ENCODE measurements at places on chromosomes 5 and 9.

- DNase-seq, result peak; percentile 88
Observed at GRCh38 chr9:86741311-86742208, 205.7 kb downstream of the GAS1 start.

GRCh38 chr5:172113036-172113435, 75.0 kb downstream of the STK10 start:
- DNase-seq, result peak; percentile 73

GRCh38 chr5:147160902-147161700, 73.7 kb upstream of the STK32A start:
- no peak for DNase-seq

DNA sequence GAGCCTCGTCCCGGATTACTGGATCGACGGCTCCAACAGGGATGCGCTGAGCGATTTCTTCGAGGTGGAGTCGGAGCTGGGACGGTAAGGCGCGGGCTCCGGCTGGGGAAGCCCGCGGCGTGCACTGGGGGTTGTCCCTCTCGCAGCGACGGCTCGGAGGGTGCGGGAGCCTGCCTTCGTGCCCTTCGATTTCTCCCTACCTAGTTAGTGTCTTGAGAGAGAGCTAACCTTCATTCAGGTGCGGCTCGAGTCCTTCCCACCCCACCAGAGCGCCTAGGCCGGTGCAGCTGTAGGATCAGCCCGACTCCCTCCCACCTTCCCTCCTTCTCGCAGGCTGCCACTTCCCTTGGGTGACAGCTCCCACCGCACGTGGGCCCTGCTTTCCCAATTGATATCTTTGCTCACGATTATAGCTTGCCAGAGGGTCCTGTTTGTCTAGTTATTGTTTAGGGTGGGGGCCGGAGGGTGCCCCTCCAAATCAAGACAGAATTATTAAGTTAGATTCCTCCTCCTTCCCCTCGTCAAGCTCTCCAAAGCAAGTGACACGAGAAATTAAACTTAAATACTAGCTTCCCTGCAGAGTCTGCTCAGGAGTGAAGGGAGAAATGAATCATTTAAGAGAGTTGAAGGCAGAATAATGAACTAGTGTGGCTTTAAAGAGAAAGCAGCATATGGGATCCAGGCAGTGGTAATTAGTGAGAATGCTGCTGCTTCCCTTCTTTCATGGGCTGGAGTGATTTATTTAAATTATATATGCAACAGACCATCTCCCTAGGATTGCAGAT, 569 bp downstream of the CAMK4 start:
- peak; percentile 4 for DNase-seq

- DNase-seq, result peak; percentile 85
Observed at GRCh38 chr5:179763215-179763945, 30.4 kb upstream of the LTC4S start.

DNA sequence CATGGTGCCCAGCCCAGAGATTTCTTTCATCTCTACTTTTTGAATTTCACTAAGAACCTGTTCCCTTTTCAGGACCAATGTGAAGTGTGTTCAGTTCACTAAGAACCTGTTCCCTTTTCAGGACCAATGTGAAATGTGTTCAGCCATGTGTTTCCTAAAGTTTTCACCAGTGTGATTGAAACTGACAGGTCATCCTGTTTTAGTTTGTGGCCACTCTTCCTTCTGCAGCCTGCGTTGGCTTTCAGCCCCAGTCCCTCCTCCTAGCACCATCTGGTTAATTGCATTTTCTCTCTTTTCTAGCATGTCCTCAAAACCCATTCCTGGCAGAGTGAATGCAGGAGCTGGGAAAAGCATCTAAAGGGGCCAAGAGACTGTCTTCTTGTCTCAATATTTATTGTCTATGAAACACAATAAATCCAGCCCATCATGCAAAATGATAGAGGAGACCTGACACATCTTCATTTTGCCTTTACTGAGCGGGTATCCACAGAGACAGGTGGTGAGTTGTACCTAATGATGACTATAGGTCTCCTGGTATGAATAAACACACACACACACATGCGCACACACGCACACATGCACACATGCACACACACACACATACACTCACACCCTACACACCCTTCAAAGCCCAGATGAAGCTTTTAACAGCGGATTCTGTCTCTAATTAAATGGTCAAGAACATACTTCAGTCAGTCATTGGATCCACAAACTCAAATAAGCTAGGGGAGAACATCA, 6.1 kb upstream of the PANK3 start:
- DNase-seq, result no peak

- peak; percentile 89 for DNase-seq
Observed at GRCh38 chr5:78927657-78928282, 57.3 kb downstream of the ARSB start.

GRCh38 chr9:134326724-134327601, 708 bp downstream of the RXRA start:
- DNase-seq, result no peak

- peak; percentile 20 for DNase-seq
Observed at GRCh38 chr9:74770508-74771261, 117.0 kb downstream of the TRPM6 start.

DNA sequence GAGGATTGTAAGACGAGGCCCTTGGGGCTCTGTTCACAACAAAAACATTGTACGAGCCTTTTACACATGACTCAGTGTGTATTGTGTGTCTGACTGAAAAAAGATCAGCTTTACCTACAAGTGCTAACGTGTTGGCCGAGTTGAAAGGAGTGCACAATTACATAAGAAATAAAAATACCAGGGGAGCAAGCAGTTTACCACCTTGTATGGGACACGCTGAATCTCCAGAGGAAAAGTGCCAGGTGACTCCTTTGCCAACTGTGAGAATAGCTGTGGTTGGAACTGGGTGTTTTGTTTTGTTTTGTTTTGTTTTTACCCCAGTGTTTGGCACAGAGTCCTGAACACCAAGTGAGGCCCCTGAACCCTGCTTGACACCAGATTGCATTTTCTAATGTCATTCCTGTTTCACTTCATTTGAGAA, 32.8 kb upstream of the ZSWIM6 start:
- DNase-seq, result no peak

DNA sequence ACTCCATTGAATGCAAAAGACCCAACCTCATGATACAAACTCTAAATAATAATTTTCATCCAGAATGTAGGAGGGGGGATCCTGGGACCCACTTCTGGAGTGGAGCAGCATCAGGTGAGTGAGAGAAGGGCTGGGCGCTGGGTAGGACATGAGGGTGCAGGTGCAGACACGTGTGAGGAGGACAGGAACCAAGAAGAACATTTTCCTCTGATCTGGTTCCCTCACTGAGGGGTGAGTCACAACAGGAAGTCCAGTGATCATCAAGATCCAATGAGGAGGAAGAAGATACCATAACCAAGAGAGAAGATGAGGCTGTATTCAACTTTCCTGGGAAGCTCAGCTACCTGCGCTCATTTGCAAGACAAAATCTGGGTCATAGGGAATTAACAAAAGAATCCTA, 57.4 kb downstream of the SFXN1 start:
- no peak for DNase-seq

DNA sequence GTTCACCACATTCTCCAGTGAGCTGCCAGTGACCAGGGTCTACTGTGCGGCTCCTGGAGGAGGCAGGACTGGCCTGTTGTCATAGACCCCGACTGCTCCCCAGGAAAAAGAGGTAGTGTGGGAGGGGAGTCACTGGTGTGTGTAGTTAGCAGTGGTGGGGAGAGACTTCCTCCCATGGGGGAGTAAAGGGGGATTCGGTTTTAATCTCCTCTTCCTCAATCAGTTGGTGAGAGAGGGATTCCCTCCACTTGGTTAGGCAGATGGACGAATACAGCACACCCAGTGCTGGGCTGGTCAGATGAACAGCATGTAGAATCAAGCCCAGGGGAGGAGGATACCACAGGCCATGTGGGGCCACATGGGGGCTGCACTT, 207.6 kb upstream of the S1PR3 start:
- DNase-seq, result no peak

DNA sequence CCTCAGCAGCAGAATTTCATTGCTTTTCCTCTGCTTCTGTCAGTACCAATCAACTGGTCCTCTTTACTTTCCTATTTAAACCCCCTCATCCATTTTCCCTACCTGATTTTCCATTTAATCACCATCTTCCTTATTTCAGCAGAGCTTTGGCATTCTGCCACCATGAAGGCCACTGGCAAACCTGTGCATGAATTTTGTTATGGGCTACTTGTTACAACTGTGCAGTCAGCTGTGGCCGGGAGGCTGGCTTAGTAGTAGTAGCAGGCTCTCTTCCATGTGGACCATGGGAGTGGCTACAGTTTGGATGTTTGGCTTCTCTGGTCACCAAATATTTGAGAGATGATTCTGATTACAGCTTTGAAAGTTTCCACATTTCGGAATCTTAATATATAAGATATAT, 976.6 kb upstream of the SEMA6A start:
- DNase-seq, result no peak

GRCh38 chr5:989961-990530, 18.6 kb upstream of the NKD2 start:
- no peak for DNase-seq

GRCh38 chr5:157860898-157861890, 2.2 kb upstream of the CLINT1 start:
- no peak for DNase-seq

- no peak for DNase-seq
Observed at GRCh38 chr9:19788152-19788551, 685 bp downstream of the SLC24A2 start.

GRCh38 chr9:134364391-134365114, 38.3 kb downstream of the RXRA start:
- no peak for DNase-seq

- DNase-seq, result no peak
Observed at GRCh38 chr5:107257885-107258520, 412.7 kb downstream of the EFNA5 start.

DNA sequence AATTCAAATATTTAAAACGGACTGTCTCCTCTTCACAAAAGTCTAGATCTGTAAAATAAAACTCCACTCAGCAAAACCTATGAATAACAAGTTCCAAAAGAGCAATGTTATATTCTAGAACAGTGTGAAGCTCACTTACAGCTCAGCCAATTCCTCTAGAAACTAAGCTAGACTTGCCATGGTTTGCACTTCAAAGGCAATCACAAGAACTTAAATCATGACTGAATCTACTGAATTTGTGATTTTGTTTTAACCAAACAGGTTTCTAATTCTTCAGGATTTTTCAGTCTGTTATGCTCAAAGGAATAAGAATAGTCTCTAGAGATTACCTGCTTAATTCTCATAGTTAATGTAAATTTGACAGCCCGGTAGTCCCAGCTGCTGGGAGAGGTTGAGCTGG, 1.4 kb upstream of the PKD2L2 start:
- no peak for DNase-seq

GRCh38 chr5:175778951-175779503, 92.4 kb upstream of the CPLX2 start:
- peak; percentile 2 for DNase-seq

GRCh38 chr5:134145779-134146581, 30.8 kb downstream of the SKP1 start:
- DNase-seq, result peak; percentile 63

GRCh38 chr9:130957451-130958203, 18.6 kb upstream of the FIBCD1 start:
- no peak for DNase-seq

- no peak for DNase-seq
Observed at GRCh38 chr5:32394981-32395380, 49.6 kb downstream of the ZFR start.

GRCh38 chr5:124279146-124279876, 467.1 kb downstream of the ZNF608 start:
- peak; percentile 10 for DNase-seq

GRCh38 chr5:161286066-161286655, 260.4 kb downstream of the GABRB2 start:
- no peak for DNase-seq

DNA sequence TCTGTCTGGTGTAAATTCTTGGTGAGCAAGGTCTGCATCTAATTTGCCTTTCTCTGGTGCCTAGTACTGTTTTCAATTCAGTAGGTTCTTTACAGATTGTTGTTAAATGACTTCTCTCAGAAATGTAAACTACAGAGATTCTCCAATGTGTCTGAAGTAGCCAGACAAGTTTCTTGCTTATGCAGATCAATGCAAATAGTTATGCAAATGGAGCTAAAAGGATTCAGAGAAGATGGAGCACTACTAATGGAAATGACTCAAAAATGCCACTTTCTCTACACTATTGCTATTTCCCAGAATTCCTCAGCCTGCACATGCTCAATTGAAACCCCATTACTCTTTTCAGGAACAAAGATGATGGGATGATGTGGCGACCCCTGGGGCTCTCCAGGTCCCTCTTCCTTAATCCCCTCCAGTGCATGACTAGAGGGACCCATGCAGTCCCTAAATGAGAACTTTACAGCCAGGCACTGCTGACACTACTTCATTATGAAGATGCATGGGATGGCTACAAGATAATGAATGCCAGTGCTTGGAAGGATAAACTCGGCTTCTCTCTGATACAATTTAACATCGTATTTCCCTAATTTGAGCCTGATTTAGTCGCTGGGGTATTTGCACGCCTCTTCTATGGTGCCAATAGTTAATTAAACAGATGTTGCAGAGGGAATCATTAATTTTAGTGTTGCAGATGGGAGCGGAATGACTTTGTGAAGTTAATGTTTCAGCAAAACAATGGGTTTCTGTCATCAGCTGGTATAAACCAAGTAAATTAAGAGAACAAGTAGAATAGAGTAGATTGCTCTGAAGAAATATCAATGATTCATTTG, 753.2 kb downstream of the TLR4 start:
- no peak for DNase-seq

DNA sequence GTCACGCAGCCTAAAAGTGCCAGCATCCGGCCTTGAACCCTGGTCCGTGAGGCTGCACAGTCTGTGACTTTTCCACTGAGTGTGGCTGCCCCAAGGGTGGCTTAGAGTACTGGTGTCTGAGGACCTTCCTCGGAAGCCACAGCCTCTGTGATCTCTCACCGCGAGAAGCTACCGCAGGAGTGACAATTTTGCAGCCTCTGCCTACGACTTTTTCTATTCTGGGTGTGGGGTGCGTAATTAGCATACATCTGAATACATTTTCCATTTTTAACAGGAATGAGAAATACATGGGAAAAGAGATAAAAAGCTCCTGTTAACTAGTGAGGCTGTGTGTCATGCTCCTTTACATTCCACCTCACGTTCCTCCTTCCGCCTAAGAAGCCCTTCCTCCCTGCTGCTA, 48.3 kb upstream of the HRH2 start:
- DNase-seq, result no peak

DNA sequence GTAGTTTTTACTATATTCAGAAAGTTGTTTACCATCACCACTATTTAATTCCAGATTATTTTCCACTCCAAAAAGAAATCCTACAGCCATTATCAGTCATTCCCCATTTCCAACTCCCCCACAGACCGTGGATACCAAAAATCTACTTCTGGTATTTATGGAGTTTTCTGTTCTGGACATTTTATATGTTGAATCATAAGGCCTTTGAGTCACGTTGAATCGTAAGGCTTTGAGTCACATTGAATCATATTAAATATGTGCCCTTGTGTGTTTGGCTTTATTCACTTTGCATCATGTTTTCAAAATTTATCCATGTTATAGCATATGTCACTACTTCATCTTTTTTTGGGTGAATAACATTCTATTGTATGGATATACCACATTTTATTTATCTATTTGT, 454.1 kb upstream of the NUDT12 start:
- peak; percentile 75 for DNase-seq

- no peak for DNase-seq
Observed at GRCh38 chr5:135490245-135491037, 38.3 kb upstream of the TIFAB start.

GRCh38 chr5:26955161-26955560, 83.2 kb downstream of the CDH9 start:
- no peak for DNase-seq
